ENCODE measurements at places on chromosomes 2 and 18.
A peak's percentile ranks its signal among the peaks of the same experiment; 100 is the strongest.

DNA sequence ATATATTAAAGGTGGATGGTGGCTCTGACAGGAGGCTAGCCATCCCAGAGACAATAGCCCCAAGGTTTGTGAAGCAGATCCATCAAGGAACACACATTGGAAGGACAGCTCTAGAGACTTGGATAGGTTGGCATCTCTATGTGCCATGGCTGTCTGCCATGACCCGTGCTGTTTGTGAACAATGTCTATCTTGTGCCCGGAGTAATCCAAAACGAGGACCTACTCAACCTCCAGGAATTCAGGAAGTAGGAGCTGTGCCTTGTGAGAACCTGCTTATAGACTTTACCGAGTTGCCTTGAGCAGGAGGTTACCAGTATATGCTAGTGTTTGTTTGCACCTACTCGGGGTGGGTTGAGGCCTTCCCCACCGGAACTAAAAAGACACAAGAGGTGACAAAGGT lies 43.1 kb upstream of the SELENOI start:
- DNase-seq = no peak

GRCh38 chr2:240249423-240250149 lies 109.1 kb upstream of the OTOS start:
- DNase-seq = no peak

DNA sequence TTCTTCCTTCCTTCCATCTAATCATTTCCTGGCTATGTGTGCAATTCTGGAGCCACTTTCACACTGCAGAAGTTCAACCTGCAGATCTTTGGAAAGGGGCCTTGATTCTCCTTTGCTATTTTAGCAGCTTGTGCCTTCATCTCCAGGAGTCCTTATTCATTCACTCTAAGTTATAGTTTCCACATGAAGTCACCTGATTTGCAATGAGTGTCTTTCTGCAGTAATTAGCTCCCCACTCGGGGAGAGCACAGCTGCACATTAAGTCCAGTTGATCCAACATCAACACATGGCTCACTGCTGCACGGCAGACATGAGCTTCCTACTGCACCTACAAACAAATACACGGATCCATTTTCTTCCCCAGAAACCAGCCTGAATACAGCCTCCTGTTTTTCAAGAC lies 323.1 kb upstream of the TNP1 start:
- peak; percentile 10 for DNase-seq

GRCh38 chr2:233867993-233868532 lies at the start of gene MSL3B:
Gene MSL3B (minus strand): TSS chr2:233868386.
- DNase-seq = peak; percentile 84

GRCh38 chr18:23259701-23260681 lies 124.7 kb downstream of the CABLES1 start:
- peak; percentile 98 for DNase-seq

DNA sequence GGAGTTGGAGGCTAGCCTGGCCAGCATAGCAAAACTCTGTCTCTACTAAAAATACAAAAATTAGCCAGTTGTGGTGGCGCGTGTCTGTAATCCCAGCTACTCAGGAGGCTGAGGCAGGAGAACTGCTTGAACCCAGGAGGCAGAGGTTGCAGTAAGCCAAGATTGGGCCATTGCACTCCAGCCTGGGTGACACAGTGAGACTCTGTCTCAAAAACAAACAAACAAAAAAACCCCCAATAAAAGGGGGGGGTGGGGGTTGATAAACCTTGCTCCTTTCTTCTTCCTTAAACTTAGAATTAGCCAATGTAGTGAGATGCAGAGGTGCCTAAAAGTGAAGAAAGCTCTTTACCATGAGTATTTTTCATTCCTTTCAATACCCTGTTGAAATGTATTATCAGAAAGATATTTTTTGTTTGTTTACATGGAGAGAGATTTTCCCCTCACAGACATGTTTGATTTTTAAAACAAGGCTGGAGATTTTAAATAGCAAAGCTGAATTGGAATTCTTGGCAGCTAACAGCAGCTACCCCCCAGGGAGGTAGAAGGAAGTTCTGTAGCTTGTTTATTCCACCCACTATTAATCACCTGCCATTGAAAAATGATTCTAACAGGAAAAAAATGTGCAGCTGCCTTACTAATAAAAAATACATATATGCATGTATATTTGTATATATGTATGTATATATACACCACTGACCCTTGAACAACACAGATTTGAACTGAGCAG lies 48.6 kb downstream of the GYPC start:
- DNase-seq = peak; percentile 12
